Left forelimb (tissue), 1 donor: ENCODE measurements at places on chromosomes 4 and X.

DNA sequence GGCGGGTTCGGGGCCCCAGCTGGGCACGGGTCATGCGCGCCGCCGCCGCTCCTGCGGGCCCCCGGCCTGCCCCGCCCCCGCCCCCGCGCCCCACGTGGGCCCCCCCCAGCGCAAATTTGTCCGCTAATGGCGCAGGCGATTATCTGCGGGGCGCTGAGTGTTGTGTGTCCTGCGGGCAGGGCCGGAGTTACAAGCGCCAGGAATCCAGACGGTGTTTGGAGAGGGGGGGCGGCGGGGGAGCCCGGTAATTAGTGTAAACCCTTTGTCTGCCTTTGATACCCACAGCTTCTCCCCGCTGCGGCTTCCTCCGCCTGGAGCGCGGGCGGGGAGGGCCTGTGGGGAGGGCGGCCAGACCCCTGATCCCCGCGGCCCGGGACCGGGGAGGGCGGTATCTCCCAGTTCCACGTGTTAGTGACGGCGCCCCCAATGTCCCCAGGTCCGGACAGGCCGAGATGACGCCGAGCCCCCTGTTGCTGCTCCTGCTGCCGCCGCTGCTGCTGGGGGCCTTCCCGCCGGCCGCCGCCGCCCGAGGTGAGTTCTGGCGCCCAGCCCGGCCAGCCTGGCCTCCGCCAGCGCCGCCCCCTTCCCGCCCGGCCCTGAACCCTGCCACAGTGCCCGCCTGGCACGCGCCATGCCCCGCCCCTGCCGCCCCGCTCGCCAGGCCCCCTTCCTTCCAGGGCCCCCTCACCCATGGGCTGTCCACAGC lies 761 bp downstream of the FGFRL1 start:
- no peak for DNase-seq

GRCh38 chrX:139692506-139692849 lies 15.5 kb downstream of the MCF2 start:
- no peak for DNase-seq

GRCh38 chr4:58551676-58552075 lies 1441.5 kb upstream of the IGFBP7 start:
- DNase-seq = no peak

- DNase-seq = no peak
These were observed 51.6 kb upstream of the PRDM8 start for GRCh38 chr4:80145739-80146138.

DNA sequence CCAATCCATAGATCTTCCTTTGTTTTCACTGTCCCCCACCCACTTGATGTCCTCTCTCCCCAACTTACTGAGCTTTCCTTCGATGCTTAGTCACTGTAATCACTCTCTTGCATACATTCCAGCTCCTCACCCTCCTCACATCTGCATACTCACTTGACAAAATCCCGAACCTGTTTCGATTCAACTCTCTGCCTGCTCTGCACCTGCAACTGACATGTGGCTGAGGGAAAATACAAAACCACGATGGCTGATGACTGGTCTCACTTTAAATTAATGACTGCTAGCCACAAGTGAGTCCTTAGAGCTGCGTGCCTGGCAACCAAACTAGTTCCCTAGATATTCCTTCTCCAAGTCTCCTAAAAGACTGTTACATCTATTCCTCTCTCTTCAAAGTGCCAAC lies 70.4 kb upstream of the FHL1 start:
- DNase-seq = no peak

DNA sequence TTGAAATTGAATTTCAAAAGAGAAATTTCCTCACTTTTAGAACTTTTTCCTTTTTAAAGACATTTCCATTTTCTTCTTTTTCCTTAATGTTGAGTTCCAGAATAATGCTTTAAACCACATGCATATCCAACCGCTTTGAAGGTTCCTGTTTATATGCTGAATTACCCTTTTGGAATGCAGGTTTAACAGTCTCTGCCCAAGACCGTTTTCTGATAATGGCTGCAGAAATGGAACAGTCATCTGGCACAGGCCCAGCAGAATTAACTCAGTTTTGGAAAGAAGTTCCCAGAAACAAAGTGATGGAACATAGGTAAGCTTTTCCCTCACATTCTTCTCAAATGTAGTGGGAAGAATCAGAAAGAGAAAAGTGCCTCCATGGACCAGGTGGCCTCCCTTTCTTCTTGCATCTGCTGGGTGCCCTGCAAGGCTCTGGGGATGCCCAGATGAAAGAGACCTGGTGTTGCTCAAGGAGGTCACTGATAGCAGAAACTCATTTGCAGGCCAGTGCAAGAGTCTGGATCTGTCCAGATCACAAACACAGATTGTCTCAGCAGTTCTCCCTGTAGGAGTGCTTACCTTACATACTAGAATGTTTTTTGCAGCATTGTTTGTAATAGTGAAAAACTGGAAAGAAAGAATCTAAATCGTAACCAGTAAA lies 42.9 kb downstream of the MOSPD2 start:
- no peak for DNase-seq

GRCh38 chr4:31094474-31094873 lies 374.3 kb downstream of the PCDH7 start:
- DNase-seq = no peak

DNA sequence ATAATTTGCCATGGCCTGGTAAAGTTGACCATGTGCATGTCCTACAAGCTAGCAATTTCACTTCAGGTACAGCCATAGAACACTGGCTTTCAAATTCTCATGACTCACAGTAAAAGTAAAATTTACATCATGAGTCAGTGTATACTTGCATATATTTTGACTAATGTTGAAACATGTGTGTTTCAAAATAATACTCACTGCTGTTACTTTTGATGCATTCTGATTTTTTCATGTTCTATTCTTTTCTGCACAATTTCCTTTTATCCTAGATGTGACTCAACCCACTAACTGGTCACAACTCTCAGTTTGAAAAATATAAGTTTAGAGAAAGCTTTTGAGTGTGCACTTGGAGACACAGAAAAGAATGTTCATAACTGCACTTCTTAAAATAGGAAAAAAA lies 365.7 kb downstream of the FGF13 start:
- DNase-seq = no peak

DNA sequence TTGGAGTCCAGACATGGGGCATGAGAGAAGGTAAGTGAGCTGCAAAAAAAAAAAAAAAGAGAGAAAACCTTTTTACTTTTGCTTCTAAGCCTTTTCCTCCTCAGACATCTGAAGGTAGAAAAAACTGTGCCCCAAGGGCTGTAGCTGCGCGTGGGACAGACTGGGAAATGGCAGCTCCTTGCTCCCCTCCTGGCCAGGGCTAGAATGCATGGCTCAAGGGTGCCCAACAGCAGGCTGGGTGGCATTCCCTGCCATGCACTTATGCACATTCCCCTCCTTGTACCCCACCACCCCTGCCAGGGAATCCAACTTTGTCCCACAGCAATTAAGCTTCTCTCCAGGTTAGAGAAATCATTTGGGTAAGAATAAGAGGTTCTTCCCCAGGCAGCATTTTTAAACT lies 421.2 kb downstream of the TRAM1L1 start:
- DNase-seq = no peak

DNA sequence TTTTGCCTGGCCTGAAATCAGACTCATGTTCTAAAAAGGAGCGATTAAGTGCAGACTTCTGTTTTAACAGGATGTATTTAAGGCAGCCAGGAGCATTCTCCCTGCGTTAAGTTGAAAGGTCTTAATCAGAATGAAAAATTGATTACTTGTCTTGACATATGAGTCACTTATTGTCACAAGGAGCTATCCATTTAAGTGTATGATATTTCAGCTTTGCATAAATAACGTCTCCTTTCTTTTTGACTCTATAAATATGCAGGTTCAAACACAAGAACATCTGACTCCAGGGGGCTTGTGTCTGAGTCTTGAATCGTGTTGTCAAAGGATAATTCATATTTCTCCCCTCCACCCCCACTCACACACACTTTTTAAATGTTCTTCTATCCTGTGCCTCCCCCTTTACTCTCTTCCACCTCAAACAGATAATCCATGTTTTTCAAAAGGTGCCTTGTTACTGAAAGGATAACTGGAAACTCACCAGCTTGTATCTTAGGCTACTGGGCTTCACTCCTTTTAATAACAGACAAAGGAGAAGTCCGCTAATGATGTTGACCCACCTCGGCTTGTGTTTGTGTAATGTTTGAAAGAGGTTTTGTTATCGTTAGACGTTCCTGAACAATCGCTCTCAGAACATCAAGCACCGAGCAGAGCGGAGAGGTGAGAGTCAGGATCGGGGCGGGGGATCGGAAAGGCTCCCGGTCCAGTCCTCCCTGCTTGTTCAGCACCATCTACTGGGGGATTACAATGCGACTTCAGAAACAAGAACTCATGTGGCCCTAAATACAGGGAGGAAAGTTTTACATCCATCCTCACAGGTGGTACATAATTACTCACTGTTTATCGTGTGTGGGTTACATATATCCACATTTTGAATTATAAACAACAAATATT lies 107.5 kb upstream of the RPL34 start:
- DNase-seq = peak; percentile 66

DNA sequence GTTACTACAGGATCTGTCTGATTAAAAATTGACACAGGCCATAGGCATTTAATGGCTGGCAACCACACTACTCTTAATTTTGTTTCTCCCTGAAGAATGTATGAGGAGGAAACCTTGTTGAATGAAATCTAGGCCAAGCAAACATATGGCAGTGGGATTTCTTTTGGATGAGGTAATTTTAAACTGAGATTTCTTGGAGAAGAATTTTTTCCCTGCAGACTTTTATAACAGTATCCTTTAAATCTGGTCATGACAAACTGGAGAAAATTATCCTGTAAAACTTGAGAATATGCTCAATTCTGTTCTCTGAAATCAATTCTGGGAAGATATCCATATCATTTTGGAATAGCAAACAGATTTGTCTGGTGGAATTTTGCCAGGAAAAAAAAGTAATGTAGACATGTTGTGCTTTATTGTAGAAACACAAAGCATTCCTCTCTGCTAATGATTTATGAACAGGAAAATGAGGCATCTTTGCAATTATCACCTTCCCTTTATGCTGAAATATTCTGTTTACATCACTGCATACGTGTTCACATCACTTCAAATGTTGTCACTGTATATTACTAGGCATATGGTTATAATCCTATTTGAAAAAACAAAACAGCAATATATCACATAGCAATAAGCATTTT lies 108.3 kb upstream of the ARSJ start:
- no peak for DNase-seq

GRCh38 chr4:182748949-182749348 lies 168.2 kb downstream of the DCTD start:
- no peak for DNase-seq

DNA sequence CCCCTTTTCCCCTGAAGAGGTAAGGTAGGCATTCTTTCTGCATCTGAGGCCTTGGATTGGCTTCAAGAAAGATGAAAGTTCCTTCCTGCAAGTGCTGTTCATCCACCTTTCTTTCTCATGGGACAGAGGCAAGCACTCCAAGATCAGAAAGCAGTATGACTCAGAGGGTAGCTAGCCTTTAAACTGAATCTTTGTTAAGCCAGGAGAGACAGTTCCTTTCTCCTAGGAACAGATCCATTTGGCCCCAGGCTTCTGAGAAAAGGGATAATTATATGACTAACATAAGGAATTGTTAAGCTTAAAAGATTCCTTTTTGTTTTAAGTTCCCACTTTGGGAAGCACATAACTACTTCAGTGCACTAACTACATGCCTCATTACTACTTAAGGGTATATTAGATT lies 192.0 kb downstream of the PPP3CA start:
- DNase-seq = no peak

DNA sequence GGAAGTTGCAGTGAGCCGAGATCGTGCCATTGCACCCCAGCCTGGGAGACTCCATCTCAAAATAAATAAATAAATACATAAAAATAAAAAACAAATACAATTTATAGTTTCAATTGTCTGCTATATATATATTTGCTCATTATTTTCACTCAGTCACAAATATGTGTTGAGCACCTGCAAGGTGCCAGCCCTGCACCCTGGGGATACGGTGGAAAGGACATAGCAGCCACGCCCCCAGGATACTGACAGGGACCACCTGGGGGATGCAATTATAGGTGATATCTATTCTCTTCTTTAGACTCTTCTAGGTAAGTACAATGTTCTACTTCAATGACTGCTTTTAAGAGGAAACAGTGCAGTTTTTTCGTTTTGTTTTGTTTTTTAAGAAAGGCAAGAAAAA lies 85.0 kb downstream of the JAKMIP1 start:
- no peak for DNase-seq

GRCh38 chrX:72158773-72159172 lies 22.8 kb upstream of the PIN4 start:
- DNase-seq = no peak

GRCh38 chrX:40866893-40867292 lies 131.6 kb upstream of the MED14 start:
- DNase-seq = no peak

- DNase-seq = no peak
These were observed 311.3 kb upstream of the HS3ST1 start for GRCh38 chr4:11739992-11740391.

DNA sequence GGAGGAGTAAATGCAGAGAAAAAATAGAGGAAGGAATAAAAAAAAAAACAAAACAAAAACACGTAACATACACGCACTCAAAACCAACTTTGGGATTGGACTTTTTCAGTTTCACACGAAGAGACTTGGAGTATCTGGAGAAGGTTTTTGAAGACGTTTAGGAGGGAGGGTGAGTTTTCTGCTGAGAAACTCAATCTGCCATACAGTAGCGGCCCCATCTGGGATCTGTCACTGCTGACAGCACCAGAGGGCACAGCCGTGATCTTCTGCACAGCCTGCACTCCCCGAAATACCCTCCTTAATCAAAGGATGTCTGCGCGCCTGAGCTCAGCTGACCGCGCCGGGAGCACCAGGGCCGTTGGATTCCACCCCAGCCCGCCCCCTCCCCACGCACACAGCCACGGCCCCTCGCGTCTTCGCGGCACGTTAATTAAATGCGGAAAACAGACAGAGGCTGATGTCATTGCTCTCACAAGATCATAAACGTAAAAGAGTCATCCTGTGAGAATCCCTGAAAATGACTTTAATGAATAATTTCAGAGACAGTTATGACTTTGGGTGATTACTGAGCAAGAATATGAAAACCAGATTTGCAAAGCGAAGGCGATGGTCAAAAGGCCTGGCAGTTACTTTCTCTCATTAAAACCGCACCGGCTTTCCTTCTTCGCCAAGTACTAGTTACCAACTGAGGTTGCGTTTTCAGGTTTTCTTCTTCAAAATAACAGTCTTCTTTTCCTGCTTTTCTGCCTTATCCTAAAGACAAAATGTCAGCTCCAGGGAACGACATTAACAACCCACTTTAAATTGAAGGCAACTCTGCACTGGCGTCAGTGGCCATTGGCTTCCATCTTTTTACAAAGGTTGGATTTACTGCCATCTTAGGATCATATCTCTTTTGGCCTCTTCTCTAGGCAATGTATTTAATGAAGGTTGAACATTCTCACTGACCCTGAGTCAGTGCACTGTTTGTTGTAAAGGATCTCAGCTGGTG lies 10.6 kb downstream of the HAND2 start:
- DNase-seq = peak; percentile 64

DNA sequence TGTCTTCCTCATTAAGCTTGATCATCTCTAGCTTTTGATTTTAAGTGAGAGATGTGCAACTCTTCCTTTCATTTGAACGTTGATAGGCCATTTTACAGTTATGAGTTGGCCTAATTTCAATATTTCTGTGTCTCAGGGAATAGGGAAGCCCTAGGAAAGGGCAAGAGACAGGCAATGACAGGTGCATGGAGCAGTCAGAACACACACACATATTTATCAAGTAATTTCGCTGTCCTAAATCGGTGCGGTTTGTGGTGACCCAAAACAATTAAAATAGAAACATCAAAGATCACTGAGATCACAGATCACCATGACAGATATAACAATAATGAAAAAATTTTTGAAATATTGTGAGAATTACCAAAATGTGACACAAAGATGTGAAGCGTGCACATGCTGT lies 87.7 kb upstream of the LSM6 start:
- DNase-seq = no peak

- no peak for DNase-seq
These were observed 59.9 kb downstream of the C4orf51 start for GRCh38 chr4:145739845-145740244.
